ENCODE measurements at places on chromosomes 7 and 10.

- peak; percentile 45 for DNase-seq
Measured at GRCh38 chr7:149195180-149196150, at the start of gene ZNF282. TSS of gene ZNF282 (plus strand) at chr7:149195546. CDS start at chr7:149195590, 44 bp downstream.

GRCh38 chr7:83593921-83594475 is 54.9 kb downstream of the SEMA3E start:
- DNase-seq, result no peak

DNA sequence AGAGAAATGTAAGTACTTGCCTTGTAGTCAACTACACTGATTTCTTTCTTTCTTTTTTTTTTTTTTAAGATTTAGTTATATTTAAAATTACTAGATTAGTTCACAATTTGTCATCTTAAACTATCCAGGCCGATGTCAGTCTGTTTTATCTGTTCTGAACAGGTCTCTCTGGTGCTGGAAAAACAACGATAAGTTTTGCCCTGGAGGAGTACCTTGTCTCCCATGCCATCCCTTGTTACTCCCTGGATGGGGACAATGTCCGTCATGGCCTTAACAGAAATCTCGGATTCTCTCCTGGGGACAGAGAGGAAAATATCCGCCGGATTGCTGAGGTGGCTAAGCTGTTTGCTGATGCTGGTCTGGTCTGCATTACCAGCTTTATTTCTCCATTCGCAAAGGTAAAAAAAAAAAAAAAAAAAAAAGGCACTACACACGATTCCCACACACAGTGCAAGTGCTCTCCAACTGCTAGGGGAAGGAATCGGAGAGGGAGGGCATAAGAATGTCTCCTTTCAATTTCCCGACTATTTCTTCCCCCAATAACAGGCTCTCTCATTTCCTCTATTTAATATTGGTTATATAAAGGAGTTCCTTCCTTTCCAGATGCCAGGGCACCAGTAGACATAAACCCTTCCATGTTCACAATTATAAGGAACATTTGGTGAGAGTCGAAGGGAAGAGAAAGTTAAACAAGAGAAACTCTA is 53.4 kb downstream of the PAPSS2 start:
- no peak for DNase-seq

- DNase-seq, result no peak
Measured at GRCh38 chr10:92729886-92730285, 40.1 kb downstream of the HHEX start.

DNA sequence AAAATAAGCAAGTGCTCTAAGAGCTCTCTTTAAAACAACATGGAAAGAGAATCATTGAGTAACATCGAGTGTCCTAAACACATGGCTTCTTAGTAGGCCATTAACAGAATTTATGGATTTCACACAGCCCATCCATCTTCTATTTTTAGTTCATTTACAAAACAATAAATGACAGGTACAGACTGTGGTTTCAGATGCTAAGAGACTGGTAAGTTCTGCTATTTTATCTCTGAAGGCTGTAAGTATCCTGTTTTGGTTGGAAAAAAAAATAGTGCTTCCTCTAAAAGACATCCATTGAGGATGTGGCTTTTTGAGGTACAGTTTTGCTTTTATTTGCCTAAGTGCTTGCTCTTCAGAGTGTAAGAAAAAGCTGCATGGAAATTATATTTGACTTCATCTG is 27.4 kb upstream of the GNAI1 start:
- no peak for DNase-seq

DNA sequence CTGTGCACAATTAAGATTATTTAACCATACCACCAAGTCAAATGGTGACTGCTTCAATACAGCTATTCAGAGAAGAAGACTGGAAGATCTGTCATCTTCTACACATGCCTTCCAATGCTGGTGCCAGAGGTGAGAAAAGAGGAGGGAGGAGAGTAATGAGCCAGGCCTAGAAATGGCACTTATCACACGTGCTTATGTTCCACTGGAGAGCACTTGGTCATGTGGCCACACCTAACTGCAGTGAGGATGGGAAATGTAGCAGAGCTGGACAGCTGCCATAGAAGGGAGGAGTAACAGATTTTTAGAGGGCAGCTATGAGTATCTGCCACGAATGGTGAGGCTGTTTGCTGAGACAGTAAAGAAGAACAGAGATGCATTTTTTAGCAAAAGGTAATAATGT is 77.1 kb downstream of the MPLKIP start:
- DNase-seq, result no peak

DNA sequence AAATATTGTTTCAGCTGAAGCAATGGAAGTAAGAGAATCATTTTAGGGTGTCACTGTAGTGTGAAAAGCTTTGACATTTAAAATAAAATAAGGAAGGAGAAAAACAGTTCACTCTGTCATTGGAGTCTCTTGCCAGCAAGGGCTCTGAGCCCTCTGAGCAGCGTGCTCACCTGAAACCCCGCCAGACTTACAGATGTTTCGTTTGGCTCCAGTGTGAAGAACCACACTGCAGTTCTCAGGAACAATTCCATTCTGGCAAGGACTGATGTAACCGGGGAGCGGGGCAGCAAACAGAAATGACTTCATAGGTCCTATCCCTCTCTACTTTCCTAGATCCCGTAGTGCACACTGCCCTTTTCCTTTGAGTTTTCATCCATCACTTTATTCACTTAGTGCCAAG is 164.3 kb downstream of the CELF2 start:
- DNase-seq, result no peak

GRCh38 chr7:80589631-80590030 is 48.8 kb upstream of the CD36 start:
- no peak for DNase-seq

DNA sequence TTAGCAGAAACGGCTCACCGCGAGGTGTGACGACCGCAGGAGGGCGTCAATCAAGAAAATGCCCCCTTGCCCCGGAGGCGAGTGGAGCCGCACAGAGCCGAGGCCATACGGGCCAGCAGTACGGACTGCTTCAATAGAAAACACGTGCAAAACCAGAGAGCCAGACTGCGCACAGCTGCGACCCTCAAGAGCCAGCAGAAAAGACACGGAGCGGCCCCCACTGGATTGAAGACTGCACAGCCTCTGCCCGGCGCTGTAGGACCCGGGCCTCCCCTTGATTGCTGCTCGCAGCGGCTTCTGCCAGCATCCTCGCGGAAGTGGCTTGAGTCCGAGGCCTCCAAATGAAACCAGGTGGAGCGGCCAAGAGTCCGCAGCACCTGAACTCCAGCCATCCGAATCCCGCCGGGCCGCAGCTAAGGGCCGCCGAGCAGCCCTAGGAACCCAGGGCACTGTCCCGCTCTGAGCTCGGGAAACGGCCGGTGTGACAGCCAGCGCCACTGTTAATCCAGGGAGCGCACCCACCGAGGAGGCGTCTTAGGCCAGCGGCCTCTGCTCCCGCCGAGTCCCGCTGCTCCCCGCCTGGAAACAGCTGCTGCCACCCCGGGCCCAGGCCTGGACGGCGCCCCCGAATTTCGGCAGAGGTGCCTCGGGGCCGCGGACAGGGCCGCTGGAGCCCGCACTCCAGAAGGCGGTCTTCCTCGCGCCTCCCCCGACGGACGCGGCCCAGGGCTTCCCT is 660 bp upstream of the HHEX start:
- no peak for DNase-seq

- DNase-seq, result no peak
Measured at GRCh38 chr10:133253361-133253955, 15.8 kb downstream of the VENTX start.

GRCh38 chr7:27191161-27191731 is 6.2 kb upstream of the HOXA11 start:
- DNase-seq, result no peak

GRCh38 chr10:44264244-44264643 is 120.7 kb downstream of the CXCL12 start:
- no peak for DNase-seq

- DNase-seq, result peak; percentile 37
Measured at GRCh38 chr7:100632951-100633717, 8.2 kb downstream of the TFR2 start.
